ENCODE measurements at places on chromosomes 6 and 20. TPM values are rescaled to one million over a fixed set of nuclear protein-coding genes. Genes with fewer than 3 reads are reported as not detected.

SRF gene
- 64.7 TPM for total RNA-seq

DNA sequence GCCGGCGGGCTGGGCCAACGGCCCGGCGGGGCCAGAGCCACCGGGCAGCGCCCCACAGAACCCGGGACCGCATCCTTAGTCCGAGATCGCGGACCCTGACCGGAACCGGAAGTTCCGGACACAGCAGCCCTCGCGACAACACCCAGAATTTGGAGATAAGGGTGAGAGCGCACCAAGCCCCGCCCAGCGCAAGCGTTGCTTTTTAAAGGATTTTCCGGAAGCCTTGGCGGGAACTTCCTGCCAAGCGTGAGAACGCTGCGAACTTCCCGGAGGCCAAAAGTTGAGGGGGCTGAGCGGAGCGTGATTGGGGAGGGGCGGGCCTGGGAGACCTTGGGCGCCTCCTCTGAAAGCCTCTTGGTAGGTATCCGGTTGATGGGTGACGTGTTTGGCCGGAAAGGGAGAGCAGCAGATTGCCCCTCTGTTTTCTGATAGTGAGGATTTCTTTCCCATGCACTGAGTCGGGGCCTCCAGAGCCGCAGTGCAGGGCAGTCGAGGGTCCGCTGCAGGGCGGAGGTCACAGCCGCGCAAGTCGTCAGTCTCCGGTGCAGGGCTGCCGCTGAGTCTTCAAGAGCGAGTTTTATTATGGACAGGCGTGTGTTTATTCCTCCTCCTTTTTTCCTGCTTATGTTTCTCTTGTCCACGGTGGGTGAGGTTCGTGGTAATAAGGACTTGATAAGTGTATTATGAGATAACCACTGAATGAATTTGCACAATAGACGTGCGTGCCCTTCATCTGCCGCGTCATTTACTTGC, at the start of gene MTRF1L:
MTRF1L (minus strand) TSS at position 97 of the 753 bp plus-strand sequence; CDS start at position 73, 24 bp downstream.
- peak; percentile 97 for DNase-seq

GRCh38 chr6:169943241-169944060, 192.0 kb downstream of the ERMARD start:
- DNase-seq, result no peak

NR2E1 gene
- total RNA-seq, result not detected

CCN6 gene
- not detected for total RNA-seq

REM1 gene
- total RNA-seq, result 2.8 TPM

Measured in right cardiac atrium (tissue), 5 donors.